ENCODE measurements at places on chromosomes 5 and 9.

DNA sequence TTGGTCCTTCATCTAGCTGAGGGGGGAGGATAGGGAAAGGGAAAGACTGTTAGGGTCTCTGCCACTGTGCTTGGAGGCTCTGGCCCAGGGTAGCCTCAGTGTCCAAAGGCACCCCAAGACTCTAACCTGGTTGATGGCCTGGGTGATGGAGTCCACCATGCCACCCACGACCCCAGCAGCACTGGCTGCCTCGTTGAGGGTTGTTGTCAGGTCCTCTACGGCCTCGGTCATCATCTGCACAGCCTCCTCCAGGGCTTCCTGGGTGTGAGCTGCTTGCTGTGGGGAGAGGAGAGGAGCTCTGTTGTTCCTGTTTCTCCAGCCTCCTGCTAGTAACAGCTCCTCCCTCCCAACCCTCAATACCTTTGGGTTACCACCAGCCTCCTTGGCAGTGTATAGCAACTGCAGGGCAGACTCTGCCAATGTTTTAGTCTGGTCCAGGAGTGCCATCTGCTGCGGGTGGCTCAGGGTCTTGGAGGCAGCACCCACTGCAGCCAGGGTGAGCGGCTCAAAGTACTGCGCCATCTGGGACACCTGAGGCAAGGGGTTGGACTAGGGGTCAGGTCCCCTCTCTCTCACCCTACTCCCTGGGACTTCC is 16.2 kb upstream of the TPM2 start:
- no peak for DNase-seq

GRCh38 chr5:120677481-120677880 is 213.4 kb downstream of the PRR16 start:
- no peak for DNase-seq

DNA sequence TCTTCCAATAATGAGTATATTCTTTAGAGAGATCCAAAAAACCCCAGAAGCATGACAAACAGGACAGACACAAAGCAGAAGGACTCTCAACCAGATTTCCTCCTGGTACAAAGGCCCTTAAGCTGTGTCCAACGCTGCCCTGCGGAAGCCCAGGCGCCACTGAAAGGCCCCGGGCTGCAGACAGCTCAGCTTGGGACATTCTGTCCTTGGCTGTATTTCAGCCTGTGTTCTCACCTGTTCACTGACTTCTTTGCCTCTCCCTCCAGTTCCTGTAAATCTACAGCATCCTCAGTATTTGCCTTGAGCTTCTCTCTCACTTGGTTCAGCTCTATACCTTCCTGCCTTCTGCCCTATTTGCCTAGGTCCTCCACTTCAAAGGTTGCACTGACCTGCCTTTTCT is 96.5 kb downstream of the SH3TC2 start:
- no peak for DNase-seq

GRCh38 chr9:3830291-3830690 is 304.5 kb upstream of the RFX3 start:
- DNase-seq, result no peak

GRCh38 chr5:142808878-142809598 is 38.9 kb downstream of the ARHGAP26 start:
- DNase-seq, result no peak

GRCh38 chr9:27426511-27427271 is 97.4 kb upstream of the IFNK start:
- DNase-seq, result no peak

DNA sequence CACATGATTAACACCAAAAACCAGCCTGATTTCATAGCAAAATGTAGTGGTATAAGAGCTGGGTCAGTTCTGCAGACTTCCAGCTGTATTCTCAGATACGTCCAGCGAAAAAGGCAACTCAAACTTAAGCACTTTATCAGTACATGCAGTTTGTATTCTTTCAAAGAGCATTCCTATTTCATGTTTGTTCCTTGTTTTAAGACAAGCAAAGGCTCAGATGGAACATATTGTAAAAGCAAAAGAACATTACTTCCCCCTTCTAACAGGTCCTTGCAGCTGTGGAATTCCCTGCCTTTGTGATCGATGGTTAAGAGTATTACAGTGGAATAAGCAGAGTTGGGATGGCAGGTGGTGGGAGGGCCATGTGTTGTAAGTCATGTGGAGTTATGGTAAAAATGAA is 86.3 kb upstream of the GRHPR start:
- no peak for DNase-seq

DNA sequence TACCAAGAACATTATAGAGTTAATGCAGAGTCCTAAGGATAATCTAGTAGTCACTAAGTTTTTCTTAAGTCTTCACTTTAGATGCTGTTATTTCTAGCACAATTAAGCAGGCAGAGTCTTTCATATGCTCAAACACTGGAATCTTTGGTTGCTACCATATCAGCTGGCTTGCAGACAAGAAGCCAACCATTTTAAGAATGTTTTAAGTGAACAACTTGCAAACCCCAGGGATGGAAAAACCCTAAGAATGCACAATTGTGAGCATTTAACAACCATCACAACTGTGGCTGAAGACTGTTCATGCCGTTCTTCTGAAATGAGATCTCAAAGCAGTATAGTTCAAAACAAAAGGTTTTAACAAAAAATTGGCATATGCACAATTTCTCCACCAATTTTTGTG is 55.1 kb downstream of the CSNK1A1 start:
- DNase-seq, result no peak

- no peak for DNase-seq
These were observed 12.0 kb upstream of the QSOX2 start for GRCh38 chr9:136257381-136258298.

DNA sequence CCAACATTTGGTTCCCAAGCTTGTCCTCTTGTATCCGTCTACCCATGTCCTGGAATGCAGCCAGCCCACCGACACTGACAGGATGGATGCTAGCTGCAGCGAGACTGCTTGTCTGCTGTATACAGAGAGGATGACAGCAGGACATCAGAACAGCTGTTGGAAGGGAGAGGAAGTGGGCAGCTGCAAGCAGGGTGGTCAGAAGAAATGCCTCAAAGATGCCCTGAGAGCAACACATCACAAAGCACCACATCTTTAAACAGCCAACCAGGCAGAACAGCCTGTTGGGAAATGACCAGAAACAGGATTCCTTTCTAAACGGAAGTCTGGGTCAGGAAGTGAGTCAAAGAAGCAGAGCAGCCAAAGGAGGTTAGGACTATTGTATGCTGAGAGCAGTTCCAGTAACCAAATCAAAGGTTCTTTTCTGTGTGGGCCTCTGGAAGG is 219.1 kb downstream of the NDUFS4 start:
- no peak for DNase-seq

DNA sequence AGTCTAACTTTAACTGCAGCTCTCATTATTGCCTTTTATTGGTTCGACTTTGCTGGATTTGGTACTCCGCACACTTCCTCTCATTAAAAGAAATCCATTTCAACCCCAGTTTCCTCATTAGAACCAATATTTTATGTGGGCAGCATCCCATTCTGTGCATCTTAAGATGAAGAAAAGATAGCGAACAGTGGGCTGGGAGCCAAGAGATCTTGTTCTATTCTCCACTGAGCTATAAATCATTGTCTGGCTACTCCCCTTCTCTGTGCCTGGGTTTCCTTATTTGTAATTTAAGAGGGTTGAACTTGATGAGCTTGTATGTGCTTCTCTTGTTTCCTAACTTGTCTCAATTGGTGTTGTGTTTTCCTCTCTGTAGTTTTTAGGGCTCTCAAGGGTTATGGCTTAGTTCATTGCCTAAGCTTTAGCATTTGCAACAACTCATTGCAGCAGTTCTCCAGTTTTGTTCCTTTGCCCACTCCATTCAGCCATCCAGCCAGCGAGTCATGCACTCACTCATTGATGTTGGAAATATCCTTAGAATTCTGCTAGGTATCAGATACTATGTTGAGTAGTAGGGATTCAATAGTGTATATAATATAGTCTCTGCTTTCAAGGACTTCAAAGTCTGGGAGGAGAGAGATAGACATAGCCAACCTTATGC is 273.3 kb upstream of the TNC start:
- DNase-seq, result no peak

GRCh38 chr9:2008372-2008771 is 6.8 kb upstream of the SMARCA2 start:
- DNase-seq, result no peak

DNA sequence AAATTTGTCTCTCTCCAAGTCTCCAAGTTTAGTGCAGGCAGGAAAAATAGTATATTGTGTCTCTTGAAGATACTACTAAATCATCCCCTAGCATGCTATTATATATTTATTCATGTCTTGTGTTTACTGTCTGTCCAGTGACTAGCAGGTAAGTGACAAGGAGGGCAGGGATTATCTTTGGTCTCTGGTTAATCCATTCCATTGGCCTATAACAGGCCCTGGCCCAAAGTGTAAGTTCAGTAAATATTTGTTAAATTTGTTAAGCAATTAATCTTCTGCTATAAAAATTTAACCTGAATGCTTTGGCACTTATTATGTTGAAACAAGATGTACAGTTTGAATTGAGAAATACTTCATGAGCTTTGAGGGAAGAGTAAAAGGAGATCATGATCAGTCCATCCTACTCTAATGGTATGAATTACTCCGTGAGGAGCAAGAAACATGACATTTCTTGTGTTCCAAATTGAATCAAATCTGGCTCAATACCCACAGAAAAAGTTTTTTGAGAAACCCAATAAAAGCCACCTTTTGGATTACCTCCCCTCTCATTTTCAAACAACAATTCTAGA is 219.7 kb downstream of the DTWD2 start:
- DNase-seq, result no peak

DNA sequence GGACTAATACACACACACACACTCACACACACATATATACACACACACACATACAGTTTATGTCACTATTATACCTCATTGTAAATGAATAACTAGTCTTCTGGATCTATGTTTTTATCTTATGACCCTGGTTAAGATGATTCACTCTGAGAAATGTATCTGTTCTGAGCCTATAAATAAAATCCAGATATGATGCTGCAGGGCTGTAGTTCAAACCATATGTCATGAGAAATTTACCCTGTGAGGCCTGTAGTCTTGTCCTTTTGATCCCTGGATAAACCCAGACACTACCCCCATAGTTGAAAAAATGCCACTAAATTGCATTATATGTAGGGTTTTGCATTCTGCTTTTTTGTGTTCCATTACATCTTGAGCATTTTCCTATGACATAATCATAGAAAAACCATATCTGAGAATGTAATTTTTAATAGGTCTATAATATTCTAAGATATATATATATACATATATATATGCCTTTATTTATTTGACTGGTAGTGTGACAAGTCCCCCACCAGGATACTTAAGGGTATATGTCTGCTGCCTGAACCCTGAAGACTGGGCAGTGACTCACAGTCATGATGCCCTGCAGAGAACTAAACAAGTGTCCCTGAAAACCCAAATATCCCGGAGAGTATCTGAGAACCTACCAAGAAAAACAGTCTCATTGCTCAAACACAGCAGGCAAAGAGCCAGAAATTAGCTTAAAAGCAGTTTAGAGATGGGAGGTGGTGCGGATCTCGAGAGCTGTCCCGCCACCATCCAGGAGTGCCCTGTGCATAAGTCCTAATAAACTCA is 18.4 kb upstream of the ALDOB start:
- DNase-seq, result no peak

DNA sequence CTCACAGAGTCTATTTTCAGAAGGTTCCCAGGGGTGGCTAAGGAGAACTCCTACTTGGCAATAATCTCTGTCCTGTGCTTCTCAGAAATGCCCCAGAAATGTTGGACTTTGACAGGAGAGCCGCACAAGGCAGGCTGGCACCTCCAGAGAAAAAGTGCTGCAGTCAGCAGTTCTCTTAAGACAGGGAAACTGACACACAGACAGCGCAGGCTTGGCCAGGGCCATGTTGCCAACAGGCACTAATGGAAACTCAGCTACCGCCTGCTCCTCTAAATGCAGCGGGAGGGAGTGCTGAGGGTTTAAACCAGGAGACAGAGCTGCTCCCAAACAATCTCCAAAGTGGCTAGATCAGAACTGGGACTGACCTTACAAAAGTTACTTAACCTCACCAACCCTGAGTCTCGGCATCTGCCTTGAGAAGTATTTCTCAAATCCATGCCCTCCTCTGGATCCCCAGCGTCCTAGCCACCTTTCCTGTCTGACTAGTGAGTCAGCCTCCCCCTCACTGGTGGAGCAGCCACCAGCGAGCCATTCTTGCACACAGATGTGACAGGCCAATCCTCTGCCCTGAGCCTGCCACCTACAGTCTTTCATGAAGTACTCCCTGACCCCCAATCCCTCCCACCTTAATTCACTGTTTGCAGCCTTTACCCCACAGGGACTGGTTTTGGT is 186.4 kb downstream of the CDK5RAP2 start:
- no peak for DNase-seq

DNA sequence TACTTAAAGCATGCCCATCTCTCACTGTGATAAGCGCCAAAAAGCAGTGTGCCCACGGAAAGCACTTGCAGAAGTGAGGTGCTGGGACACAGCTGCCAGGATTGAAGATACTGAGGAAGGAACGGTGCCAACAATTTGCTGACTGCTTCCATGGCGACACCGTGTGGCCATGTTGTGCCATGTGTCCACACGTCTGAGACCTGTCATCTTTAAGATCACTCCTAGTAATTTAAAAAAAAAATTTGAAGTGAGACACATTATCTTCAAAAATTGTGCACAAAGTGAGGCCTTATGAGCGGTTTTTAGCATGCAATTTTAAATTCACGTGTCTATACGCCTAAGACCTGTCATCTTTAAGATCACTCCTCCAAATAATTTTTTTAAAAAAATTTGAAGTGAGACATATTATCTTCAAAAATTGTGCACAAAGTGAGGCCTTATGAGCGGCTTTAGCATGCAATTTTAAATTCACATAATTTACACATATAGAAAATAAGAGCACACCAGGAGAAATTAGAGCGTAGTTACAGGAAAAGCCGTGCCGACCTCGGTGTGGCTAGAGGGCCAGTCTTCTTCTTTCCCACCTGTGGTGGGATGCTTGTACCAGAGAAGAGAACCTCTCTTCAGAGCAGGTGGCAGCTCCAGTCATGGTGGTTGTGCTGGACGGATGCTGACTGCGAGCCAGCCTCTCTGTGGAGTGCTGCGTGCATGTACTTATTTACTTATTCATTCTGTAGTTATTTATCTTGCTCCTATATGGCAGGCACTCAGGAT is 21.4 kb upstream of the FLT4 start:
- DNase-seq, result no peak

DNA sequence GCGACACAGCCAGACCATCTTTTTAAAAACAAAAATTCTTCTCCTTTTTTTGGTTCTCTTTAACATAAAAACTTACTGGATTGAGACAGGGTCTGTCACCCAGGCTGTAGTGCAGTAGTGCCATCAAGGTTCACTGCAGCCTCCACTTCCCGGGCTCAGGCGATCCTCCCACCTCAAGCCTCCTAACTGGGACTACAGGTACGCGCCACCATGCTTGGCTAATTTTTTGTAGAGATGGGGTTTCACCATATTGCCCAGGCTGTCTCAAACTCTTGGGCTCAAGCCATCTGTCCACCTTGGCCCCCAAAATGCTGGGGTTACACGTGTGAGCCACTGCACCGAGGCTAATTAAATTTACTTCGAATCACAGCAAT is 13.8 kb downstream of the HNRNPK start:
- DNase-seq, result no peak

GRCh38 chr5:116524966-116525365 is 49.7 kb downstream of the SEMA6A start:
- no peak for DNase-seq
